ENCODE measurements at places on chromosomes 1 and 21. TPM values are rescaled to one million over a fixed set of nuclear protein-coding genes. Genes with fewer than 3 reads are reported as not detected.

The SLC9C2 gene
- total RNA-seq: not detected

The TDRD5 gene
- not detected for total RNA-seq

The ITGB2 gene
- under 0.01 TPM for total RNA-seq

The FAM78B gene
- total RNA-seq: 0.28 TPM

All from smooth muscle cell of bladder (primary cell).